ENCODE measurements at places on chromosomes 12 and 14.

DNA sequence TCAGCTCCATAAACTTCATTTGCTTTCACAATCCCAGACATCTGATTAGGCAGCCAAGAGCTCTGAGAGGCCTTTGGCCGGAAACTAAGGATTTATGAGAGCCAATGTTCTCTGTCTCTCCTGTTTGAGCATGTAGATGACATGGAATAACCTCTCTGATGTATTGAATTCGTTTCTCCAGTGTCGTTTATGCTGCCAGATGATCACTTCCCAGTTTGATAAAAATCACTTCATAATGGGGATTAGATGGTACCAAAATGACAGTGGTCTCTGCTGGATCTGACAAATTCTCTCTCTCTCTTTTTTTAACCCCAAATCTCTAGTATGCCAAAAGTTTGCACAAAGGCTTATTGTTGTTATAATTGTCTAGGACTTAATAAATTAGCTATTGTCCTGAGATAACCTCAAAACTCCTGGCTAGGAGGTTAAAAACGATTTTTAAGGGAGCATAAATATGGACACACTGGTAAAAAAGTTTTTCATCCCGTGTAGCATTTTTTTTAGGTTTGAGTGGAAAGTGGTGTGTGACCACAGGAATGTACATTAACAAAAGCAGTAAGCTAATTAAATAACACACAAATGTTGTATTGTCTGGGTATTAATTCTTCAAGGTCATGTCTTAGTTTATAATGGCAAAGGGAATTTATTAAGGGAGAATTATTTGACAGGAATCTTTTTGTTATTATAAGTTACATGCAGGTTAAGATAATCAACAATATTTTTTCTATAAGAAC lies 82.6 kb upstream of the USP44 start:
- DNase-seq, result no peak

- DNase-seq, result no peak
Observed at GRCh38 chr12:67427336-67427735, 158.2 kb downstream of the CAND1 start.

- no peak for DNase-seq
Observed at GRCh38 chr12:103901518-103902173, 28.6 kb upstream of the HSP90B1 start.

GRCh38 chr12:12734561-12735071 lies 17.4 kb downstream of the CDKN1B start:
- DNase-seq, result no peak

DNA sequence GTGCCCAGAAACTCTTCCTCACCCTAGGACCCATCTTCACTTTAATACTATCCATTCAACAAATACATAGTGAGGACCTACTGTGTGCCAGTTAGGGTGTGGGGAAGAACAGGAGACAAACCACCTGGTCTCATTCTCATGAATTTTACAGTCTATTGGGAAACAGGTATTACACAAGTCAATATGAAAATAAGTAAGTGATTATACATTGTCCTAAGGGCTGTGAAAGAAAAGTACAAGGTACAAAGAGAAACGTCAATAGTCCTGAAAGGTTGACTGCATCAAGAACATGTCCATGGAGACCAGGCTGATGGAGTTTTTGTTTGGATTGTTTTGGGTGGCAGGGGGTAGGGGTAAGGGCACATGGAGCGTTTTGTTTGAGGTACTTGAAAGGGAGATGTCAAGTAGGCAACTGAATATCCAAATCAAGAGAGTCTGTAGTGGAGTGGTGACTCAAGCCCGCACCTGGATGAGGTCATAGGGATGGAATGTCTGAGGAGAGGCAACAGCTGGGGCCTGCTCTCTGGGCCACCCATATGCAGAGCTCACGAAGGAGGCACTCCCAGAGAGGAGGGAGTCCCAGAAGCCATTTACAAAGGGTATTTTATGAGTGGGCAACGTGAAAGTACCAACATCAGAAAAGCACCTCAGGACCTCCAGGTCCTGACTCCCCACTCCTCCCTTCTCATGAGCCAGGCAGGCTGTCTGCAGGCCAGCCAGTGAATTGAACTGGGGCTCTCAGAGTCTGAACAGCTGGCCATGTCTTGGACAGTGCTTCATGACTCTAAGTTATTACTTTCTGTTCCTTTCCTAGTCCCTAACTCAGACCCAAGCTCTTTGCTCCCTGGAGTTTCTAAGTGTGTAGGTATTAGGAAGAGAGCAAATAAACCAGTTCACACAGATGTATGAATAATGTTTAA lies 272.0 kb downstream of the ZFP36L1 start:
- DNase-seq, result no peak

GRCh38 chr12:24947541-24948419 lies 1.1 kb downstream of the BCAT1 start:
- DNase-seq, result no peak

All from ovary (tissue), 10 donors.